ENCODE measurements at places on chromosomes 3 and 15.

DNA sequence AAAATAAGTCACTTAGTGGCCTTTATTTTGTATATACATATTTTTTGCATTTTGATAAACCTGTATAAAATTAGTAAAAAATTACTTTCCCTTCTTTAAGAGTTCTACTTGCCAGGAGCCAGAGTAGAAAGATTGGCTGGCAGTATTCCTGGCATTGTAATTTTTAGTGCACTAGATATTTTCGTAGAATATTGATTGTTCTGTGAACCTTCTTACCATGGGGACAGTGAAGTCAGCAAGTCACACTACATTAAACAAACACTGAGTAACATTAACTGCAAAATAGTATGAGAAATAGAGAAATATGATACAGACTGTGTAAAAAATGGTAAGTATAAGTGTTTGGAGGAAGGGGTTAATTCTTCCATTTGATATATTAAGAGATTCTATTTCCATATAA lies 26.0 kb downstream of the TCF12 start:
- no peak for DNase-seq

GRCh38 chr3:197504641-197505121 lies 51.1 kb downstream of the BDH1 start:
- no peak for DNase-seq

GRCh38 chr3:60220768-60221167 lies 1030.5 kb downstream of the FHIT start:
- no peak for DNase-seq

DNA sequence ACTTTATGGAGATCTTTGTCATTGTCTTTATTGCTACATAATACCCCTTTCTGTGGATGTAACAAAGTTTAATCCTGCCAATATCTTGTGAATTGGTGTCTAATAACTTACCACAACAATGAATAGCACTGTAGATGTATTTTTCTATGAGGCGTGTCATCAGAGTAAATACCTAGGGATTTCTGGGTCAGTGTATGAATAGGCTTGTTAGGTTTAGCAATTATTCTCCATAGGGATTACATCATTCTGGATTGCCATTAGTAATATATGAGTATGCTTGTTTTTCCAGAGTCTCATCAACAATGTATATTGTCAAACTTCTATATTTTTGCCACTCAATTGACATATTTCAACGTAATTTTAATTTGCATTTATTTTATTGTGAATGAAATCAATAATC lies 67.9 kb downstream of the UNC13C start:
- DNase-seq = no peak

DNA sequence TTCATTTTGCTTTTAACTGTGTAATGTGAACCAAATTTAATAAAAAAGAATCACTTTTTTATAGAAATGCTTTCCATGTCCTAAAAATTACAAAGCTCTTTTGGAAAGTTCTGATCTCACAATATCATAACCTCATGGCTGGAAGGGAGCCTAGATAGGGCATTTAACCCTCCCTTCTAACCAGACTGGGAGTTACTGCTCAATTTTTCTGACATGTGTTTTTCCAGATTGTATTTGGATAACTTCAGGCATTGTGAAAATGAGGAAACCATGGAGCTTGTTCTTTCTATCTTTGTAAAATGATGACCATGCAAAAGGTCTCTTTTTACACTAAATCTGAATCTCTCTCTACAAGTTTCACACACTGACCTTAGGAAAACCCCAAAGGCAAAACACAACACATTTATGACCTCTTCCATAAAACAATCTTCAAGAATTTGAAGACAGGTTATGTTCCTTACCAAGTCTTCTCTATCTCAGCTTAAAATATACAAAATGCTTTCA lies 508.8 kb downstream of the DIPK2A start:
- no peak for DNase-seq

Data from effector memory CD4-positive, alpha-beta T cell (primary cell).